CD4-positive, alpha-beta T cell treated with Interleukin-10 for 1 hour (primary cell): ENCODE measurements at places on chromosomes 7 and 10.

- DNase-seq = no peak
Observed at GRCh38 chr10:72080042-72080975, 8.0 kb downstream of the SPOCK2 start.

GRCh38 chr10:94217411-94217810, 145.3 kb downstream of the NOC3L start:
- no peak for DNase-seq

- DNase-seq = no peak
Observed at GRCh38 chr7:27166531-27167505, 1.5 kb upstream of the HOXA9 start.

GRCh38 chr10:30186371-30186875, 127.0 kb upstream of the JCAD start:
- DNase-seq = no peak

GRCh38 chr10:31322647-31323046, 3.6 kb downstream of the ZEB1 start:
- peak; percentile 49 for DNase-seq

- DNase-seq = no peak
Observed at GRCh38 chr7:47352394-47352968, 229.4 kb downstream of the TNS3 start.

- DNase-seq = no peak
Observed at GRCh38 chr7:53485354-53485753, 449.9 kb downstream of the POM121L12 start.

DNA sequence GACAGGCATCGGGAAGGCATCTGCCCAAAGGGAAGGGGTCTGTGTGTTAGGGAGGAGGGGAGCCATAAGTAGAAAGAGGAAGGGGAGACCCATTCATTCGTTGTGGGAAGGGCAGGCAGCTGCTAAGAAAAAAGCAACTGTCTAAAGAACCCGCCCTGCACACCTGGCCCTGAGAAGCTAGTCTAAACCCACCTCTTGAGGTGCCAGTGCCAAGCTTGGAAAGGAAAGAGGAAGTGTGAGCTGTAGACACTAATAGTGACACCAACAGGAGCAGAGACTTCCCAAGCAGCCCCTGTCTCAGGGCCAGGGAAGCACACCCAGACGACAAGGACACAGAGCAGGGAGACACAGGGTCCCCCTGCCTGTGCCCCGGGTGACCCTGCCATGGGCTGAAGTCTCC, 40.8 kb upstream of the PRSS58 start:
- DNase-seq = no peak

DNA sequence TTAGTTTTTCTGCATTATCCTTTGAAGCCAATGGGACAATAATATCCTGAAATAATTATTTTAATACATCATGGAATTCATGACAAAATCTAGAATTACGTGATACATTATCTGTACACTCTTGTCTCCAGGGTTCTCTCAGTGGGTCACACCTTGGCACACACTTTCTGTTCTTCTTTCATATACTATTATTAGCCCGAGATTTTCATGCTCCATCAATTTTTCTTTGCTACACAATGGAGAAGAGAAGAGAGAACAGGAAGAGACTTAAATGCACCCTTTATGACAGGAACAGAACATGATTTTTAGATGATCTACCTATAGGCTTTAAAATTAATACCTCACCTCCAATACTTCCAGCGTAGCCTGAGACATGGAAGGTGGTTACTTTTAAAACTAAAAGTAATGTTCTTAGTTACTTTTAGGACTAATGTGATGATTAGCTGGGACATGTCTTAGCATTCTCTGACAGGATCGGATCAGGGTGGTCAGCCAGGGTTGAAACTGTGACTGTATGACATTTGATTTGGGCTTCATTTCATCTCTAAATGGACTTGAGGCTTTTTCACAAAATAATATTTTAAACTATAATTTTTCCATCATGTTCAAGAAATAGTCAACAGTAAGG, 148.2 kb upstream of the WNT16 start:
- DNase-seq = no peak

- DNase-seq = no peak
Observed at GRCh38 chr10:71134732-71135211, 77.6 kb upstream of the UNC5B start.

DNA sequence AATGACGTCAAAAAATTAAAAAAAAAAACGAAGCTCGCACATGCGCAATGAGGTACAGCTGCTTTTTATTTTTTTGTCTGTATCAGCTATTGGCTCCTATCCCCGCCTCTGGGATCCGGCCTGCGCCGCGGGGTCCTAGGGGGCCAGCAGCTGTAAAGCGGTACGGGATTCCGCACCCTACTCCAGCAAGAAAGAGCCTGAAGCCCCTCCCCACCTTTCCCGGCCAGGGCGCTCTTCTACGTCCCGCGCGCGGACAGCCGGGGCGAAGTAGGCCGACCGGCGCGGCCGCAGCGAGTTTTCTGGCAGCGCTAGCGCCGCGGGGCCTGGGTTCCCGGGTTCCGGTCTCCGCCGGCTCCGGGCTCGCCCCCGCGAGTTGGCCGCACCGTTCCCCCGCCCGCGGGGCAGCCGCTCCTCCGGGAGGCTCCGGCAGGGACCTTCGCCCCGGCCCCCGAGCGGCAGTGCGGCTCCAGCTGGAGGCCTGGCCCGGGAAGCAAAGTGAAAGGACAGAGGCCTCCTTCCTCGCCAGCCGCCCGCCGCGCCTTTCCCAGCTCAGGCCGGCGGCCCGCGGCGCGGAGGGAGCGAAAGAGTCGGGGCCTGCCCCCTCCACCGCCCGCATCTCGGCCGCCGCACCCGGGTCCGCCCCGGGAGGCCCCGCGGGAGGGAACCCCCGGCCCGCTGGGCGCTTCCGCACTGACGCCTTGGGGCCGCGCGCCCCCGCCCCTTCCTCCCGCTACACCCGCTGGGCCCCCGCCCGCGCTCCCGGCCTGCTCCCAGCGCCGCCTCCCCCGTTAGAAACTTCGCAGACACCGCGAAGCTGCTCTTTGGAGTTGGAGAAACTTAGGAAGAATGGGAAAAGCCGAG, 4.7 kb upstream of the SPAG6 start:
- DNase-seq = peak; percentile 77

GRCh38 chr7:101838837-101839483, 21.5 kb downstream of the CUX1 start:
- no peak for DNase-seq

- DNase-seq = no peak
Observed at GRCh38 chr7:145431834-145432233, 596.0 kb upstream of the TPK1 start.
